ENCODE measurements at places on chromosomes 16 and 17.

DNA sequence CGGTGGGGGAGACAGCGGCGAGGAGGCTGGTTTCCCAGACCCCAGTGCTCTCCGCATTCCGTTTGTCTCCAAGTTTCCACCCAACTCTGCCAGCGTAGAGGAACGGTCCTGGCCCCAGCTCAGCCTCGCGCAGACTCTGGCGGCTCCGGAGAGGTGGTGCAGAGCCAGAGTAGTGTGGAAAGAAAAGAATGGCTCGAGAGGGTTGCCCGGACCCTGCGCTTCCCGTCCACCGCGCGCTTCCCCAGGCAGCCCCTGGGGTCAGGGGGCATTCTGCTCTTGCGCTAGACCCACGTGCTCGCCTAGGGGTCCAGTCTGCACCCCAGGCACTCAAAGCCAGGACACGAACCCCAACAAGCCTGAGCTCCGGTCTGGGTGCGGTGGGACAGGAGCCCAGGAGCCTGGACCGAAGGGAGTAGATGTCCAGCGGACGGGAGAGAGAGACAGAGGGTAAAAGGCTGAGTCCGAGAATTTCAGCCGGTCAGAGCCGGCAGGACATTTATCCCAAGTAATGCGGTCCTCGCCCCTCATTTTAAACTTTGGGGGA is 3.8 kb downstream of the PMP22 start:
- DNase-seq = peak; percentile 79

DNA sequence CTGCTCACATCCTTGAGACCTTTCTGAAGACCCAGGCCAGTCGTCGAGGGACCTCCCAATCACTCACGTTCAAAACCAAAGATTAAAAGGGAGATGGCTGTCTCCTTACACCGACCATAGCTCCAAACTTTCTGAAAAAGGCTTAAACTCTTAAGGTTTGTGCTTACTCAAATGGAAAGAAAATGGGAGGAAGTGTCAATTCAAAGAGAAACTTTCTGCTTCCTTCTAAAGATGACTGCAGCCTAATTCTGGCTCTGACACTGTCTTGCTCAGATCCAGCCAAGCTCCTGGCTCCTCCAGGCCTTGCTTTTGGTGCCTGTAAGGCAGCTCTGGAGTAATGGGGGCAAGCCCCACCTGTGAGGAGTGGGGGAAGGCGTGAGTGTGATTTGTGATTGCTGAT is 54.9 kb upstream of the WSB1 start:
- no peak for DNase-seq

DNA sequence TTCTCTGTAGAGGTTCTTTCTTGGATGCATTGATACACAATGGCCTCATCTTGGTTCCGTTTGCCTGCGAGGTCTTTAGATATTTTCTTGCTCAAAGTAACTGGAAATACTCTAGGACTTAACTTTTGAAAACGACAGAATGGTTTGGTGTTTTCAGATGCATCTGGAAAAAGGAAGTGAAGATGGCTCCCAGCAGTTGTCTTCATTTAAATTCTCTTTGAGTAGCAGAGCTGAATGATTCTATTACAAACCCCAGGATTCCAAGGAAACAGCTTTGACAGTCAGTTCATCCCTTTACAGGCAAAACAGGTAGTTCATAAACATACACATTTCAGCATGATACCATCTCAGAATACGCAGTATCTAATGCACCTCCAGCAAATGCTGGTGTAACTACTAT is 54.8 kb downstream of the PSMD12 start:
- no peak for DNase-seq

DNA sequence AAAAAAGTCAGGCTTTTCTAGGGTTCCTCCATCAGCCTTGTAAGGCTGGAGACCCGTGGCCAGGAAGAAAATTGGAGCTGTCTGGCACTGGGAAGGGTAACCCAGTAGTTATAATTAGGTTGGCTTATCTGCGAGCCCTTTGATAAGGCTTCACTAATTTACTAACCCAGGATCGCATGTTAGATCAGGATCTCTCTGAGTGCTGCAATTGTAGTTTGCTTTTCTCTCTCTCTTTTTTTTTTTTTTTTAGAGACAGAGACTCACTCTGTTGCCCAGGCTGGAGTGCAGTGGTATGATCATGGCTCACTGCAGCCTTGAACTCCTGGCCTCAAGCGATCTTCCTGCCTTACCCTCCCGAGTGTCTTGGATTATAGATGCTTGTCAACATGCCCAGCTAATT is 17.0 kb downstream of the ABCC1 start:
- DNase-seq = no peak

- no peak for DNase-seq
These were observed 13.5 kb upstream of the ALOX15B start for GRCh38 chr17:8025176-8025911.

DNA sequence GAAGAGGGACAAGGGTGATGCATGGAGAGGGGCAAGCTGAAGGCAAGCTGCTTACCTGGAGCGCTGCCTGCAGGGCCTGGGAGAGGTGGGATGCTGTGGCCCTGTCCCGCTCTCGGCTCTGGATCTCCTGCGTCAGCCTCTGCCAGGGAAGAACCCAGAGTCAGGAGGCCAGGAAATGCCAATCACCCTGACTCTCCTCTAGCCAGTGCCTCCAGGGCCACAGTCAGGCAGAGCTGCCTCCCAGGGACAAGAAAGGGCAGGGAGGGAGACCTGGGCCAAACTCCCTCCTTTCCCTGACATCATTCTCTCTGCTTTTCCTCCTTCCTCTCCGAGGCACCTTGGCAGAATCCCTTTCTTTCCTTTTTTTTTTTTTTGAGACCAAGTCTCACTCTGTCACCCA is 11.3 kb downstream of the CDK3 start:
- peak; percentile 37 for DNase-seq

DNA sequence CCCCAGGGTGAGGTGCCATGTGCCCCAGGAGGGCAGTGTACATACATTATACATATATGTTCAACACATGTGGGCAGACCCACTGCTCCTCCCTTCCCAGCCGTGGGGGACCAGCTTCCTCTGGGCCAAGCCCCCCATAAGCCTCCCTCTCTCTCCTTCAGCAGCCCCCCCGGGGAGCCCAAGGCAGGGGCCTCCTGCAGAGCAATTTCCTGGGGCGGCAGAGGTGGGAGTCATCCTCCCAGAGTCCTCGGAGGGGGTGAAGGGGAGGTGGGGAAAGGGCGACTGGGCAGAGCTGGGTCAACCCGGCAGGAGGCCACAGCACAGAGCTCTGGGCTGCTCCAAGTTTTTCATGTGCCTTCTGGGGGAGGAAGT is 235.1 kb downstream of the ZNF423 start:
- DNase-seq = no peak

GRCh38 chr16:11033629-11034420 is 89.5 kb downstream of the CLEC16A start:
- DNase-seq = no peak

GRCh38 chr17:27862004-27862403 is 31.2 kb downstream of the LYRM9 start:
- peak; percentile 8 for DNase-seq

DNA sequence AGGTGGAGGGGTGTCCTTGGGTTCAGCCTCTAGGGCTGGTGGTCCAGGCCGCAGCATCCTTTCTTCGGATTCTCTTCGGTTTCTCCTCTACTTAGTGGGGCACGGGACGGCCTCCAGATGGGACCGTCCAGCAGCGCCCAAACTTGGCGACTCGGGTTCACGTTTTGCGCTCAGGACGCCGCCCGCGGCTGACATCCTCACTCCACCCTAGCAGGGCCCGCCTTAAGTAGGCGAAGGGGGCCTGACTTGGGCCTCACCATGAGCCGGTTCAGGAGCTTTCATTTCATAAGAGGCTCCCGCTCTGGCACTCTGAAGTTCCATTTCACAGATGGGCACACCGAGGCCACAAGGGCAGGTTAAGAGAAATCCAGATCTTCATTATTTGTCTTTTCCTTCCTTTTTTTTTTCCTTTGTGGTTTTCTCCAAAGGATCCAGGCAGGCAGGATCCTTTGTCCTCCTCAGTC is 141.2 kb downstream of the SEC14L1 start:
- DNase-seq = no peak

DNA sequence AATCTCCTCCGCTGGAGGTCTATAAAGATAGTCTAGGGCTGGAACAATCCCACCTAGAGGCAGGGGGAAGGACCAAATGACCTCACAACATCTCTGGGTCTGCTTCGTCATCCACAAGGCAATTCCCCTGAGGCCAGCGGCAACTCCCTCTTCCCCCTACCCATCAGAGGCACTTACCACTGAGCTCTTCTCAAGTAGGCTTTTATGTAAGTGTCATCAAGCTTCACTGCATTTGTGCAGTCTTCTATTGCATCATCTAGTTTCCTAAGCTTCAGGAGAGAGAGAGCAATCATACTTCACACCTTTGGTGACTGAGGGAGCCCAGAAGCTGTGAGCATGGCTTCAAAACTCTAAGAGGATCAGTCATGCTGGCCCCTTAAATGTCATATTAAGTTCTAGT is 21.0 kb downstream of the CNP start:
- DNase-seq = no peak

DNA sequence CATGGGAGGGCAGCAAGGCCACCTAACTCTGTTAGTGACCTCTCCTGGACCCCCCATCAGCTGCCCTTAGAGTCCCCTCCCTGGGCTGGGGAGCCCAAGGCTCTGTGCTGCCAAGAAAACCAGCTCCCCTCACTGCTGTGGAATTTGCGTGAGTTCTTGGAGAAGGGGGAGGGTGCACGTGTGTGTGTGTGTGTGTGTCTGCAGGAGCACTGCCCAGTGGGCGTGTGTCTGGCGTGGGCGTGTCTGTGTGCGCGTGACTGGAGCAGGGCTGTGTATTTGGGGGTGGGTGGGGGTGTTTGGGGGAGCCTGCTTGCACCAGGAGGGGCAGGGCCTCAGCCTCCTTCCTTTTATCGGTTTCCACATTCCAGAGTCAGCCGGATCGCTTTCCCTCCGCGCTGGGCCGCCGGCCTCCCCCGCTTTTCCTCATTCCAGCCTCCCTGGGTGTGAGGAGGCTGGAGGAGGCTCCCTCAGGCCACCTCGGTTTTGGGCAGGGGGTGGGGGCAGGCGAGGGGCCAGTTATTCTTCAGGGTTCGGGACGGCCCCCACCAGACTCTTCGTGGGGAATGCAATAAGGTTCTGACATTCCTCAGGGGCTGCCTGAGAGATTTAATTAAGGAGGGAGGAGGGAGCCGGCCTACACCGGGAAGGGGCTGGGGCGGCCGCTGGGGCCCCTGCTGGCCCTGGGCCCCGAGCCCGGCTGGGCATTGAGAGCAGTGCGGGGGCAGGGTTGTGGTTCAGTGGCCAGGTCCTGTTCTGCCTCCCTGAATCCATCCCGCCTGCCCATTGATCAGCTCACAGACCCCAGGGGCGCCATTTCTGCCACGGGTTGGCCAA is 2.5 kb downstream of the VASN start:
- DNase-seq = peak; percentile 87

DNA sequence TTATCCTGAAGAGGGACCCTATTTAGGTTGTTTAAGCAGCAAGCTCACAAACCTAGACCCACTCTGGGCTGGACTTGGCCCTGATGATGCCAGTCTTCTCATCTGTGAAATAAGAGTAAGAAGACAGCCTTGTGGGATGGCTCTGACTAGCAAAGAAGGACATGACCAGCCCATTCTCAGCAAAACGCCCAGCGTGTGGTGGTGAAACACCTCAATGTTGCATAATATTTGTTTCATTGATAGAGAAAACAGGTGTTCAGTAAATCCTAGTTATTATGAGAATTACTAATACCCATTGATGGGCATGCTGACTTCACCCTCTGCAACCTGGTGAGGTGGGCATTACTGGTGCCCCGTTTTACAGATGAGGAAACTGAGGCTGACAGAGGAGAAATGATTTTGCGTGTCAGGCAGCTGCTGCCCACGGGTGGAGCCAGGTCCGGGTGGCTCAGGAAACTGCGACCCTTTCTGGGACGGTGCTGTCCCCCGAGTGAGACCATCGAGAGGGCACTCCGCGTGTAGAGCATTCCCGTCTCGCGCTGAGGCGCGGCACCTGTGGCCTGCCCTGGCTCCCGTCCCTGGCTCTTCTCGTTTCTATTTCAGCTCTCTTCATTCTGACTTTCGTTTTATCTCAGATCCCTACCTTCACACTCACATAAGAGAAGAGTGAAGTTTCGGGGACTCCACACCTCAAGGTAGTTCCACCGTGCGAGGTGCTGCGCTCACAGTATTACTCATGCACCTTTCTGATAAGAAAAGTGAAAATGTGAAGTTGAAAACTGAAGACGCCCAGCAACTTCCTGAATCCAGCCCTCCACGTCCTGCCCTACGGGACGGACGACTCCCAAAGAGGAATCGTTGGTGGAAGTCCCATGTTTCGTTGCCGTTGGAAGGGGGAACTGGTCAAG is 48.5 kb downstream of the IRF8 start:
- no peak for DNase-seq

- no peak for DNase-seq
These were observed 172.2 kb downstream of the SEC14L1 start for GRCh38 chr17:77312786-77313599.

DNA sequence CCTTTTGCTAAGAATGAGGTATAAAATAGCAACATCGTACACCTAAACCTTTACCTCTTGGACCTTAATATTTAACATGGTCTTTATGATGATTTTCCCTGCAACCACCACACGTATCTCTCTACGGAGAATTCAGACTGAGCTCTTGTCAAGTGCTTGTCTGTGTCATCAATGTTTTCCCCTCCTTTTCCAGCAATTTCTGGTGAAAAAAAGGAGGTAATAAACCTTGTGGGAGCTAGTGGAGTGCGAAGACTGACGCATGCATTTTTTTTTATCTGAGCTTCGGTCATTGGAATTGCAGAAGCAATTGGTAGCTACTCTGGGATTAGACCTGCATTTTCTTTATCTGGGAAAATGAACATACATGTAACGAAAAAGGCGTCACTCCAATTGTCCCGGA is 527.6 kb downstream of the TMEM114 start:
- DNase-seq = no peak

- no peak for DNase-seq
These were observed 457.0 kb upstream of the ZFHX3 start for GRCh38 chr16:73504591-73505575.
